ENCODE measurements at places on chromosomes 6 and 20.

- DNase-seq = no peak
Measured at GRCh38 chr20:60144974-60145527, 186.8 kb downstream of the CDH26 start.

DNA sequence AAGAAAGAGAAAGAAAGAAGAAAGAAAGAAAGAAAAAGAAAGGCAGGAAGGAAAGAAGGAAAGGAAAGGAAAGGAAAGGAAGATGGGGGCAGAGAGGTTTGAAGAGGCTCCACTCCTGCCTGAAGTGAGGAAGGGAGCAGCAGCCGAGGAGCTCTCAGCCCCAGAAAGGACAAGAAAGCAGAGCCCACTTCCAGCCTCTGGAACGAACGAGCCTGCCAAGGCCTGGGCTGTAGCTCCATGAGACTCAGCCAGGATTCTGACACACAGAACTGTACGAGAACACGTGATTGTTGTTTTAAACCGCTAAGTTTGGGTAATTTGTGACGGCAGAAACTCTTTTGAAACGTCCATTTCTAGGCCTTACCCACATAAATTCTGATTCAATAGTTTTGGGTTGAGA lies 69.5 kb downstream of the TTLL2 start:
- no peak for DNase-seq

- no peak for DNase-seq
Measured at GRCh38 chr20:14418376-14418775, 81.0 kb upstream of the FLRT3 start.

DNA sequence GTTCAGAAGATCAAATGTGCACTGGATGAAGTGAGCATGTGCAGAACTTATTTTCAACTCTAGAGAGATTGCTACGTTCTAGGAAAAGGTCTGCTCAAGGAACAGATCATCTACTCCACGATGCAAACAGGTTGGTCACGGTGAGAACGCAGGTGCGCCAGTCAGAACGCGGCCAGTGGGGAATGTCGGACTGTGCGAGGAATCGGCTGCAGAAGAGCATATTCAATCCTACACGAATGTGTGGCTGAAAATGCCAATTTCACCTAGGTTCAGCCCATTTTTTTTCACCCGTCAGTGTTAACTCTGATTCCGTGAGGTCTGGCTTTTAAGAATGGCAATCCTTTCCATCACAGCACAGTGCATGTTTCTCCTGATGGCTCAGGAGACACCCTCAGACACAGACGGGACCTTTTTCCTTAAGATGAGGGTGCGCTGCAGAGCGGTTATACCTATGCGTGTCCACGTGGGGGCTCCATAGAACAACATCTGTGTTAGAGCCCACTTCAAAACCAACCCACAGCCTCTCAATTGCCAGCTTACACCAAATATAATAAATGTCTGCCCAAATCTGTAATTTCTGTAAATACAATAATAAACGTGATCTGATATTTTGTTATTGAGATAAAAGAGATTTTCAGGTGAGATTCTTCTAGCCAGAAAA lies 250.4 kb downstream of the FOXA2 start:
- peak; percentile 46 for DNase-seq

DNA sequence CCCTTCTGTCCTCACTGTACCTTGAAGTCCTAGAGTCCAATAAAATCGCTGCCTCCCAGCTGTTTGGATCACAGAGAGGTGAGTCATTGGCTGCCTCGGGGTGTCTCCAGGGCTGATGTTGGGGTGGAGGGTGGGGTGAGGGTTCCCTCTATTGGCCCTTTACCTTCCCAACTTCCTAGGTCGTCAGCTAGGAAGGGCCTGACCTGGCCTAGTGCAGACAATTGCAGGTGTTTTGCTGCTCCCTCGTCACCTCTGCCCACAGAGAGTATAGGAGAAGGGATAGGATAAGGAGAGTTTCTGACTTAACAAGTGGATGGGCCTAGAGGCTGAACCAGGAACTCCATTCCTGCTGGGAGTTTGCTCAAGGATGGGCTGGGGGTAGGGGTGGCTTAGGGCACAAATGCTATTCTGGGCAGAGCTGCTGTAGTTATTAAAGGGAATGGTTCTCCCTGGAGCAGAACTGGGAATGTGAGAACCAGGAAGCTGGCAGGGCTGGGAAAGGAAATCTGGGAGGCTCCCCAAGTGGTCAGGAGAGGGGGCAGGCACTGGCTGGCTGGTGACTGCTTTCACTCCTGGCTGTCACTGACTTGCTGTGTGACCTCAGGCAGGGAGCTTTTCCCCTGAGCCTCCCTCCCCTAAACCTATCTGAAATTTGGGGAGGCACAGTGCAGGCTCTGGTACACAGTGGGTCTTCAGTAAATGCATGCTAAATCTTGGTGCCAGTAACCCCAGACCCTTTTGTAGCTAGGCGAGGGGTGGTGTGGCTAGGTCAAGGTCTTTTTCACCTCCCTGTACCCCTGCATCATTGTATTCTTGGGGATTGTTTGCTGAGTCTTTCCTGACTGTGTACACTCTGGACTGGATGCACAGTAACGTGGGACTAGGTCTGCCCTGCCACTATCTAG lies 1.5 kb downstream of the TP53INP2 start:
- DNase-seq = no peak
